ENCODE measurements at places on chromosomes 5 and 9.

GRCh38 chr5:162128117-162128516 is 60.5 kb downstream of the GABRG2 start:
- no peak for DNase-seq

GRCh38 chr5:140311011-140311467 is 8.1 kb upstream of the PFDN1 start:
- no peak for DNase-seq

DNA sequence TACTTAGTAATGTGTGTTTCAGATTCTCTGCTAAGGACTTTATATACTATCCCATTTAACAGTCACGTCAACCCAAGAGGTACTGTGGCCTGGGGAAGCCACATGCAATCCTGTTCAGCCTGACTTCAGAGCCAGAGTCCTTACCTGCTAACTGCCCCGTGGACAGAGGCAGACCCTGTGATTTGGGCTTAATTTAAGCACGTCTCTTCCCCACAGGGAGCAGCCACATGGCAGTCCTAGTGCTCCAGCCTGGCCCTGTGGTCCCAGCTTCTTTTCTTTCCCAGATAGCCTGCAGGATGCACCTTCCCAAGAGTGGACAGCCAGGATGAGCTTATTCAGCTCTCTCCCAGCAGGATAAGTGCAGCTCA is 71.5 kb downstream of the PDE8B start:
- DNase-seq: no peak

GRCh38 chr9:98686961-98687855 is 21.5 kb downstream of the GABBR2 start:
- no peak for DNase-seq

- DNase-seq: no peak
Measured at GRCh38 chr9:28155671-28156070, 582.4 kb upstream of the C9orf72 start.

GRCh38 chr9:1094749-1095148 is 44.6 kb downstream of the DMRT2 start:
- DNase-seq: no peak

DNA sequence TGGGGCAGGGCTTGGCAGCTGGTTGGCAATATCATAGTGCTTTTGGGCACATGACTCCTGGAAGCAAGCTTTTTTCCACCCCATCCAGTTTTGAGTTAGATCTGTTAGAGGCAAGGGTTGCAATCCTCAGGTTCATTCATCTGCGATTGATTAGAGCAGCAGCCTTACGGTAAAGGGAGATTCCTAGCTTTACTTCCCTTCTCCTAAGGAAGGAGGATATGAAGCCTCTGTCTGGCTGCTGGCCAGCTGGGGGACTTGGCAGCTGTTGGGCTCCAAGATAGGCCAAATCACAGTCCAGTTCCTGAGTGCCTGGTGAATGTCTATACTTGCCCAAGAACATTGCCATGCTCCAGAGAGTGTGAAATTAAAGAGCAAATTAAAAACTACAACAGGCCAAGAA is 113.4 kb upstream of the CCNH start:
- no peak for DNase-seq

DNA sequence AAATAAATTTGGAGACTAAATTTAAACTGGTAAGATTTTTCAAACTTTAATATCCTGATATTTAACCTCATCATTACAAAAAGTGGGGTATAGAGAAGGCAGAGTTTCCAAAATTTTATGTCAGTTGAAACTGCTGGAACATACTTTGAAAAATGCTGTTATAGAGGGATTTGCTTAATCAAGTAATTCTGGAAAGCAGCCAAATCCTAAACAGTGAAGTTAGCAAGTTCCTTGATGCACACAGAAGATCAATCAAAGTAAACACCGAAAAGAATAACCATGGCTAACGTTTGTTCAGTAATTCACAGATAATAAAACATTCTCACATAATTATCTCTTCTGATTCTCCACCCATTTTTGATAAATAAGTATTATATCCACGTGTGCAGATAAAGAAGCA is 8.1 kb upstream of the PRR16 start:
- DNase-seq: no peak

GRCh38 chr9:673264-673965 is 168.1 kb upstream of the DMRT1 start:
- no peak for DNase-seq

- DNase-seq: no peak
Measured at GRCh38 chr9:14302405-14302804, 11.5 kb downstream of the NFIB start.

GRCh38 chr5:91416491-91416890 is 33.4 kb upstream of the ARRDC3 start:
- DNase-seq: no peak

- no peak for DNase-seq
Measured at GRCh38 chr9:126373241-126373640, 46.6 kb downstream of the MVB12B start.

All from T-helper 2 cell (primary cell).